Stimulated activated CD4-positive, alpha-beta T cell treated with anti-CD3 and anti-CD28 coated beads, TNF-alpha, amount 100 ng/mL, for 1 hour (primary cell): ENCODE measurements at places on chromosomes 1 and 21.

DNA sequence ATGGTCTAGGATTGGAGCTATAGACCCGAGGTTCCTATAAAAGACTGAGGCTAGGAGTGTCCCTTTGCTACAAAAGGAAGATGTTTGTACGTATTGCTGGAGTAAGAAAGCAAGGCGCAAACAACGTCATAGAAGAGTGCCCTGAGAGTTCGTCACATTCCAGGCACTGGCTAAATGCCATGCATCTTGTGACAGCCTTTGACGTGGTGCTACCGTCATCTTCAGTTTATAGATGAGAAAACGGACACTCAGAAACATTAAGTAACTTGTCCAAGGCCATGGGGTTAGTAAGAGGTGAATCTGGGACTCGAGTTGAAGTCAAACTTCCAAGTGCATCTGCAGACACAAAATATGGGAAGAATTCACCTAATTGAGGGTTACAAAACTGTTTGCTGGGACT lies 104.2 kb upstream of the SLC45A1 start:
- DNase-seq: no peak

- no peak for DNase-seq
Measured at GRCh38 chr1:181180407-181181031, 92.0 kb downstream of the IER5 start.

DNA sequence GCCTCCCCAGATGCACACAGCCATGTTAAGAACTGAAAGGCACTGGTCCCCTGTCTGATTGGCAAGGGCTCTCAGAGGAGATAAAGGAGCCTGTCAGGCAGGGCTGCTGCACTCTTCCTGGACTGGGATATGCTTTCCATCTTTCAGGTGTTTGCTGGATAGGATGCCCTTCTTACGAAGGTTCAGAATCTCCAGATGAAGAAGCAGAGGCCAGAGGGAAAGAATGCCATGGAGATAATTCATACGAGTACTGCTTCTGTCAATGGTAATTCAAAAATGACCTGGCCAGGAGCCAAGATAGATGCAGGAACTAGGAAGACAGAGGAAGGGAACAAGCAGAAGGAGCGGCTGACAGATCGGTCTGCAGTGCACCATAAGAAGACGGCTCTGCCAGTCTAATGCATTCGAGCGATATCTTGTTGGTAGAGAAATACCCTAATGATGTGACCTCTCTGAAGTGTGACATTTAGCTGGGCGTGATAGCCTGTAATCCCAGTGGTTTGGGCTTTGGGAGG lies 16.6 kb upstream of the ATP2B4 start:
- DNase-seq: no peak

DNA sequence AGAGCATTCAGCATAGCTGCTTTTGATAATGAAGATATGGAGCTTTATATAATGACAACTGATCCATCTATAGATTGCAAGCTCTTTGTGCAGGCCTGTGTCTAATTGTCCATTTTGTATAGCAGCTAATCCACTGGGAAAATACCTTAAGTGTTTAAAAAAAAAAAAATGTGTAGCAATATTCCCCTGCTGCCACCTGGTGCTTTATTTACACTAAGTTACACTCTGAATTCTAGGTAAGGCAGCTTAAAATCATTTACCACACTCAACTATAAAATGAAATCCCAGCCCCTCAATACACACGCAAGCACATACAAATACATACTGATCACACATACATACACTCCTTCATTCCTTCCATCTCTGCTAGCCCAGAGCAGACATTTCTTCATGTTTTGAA lies 49.1 kb upstream of the BCL9 start:
- no peak for DNase-seq

- no peak for DNase-seq
Measured at GRCh38 chr1:214029796-214030195, 42.0 kb downstream of the PROX1 start.

DNA sequence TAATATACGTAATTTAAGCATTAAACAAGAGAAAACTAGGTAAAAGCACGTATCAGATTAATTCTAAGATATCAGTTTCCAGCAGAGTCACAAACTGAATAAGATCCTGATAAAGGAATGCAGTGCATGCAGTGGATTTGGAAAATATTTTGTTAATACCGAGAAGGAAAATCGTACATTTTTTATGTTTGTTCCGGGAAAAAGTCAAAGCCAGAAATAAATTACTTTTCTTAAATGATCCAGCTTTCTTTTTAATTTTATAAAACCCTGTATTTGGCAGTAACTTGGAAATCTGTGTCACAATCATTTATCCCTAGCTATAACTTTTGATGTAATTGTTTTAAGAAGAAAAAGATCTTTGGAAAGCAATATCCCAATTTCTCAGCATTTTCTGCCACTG lies 955 bp downstream of the PALMD start:
- no peak for DNase-seq

DNA sequence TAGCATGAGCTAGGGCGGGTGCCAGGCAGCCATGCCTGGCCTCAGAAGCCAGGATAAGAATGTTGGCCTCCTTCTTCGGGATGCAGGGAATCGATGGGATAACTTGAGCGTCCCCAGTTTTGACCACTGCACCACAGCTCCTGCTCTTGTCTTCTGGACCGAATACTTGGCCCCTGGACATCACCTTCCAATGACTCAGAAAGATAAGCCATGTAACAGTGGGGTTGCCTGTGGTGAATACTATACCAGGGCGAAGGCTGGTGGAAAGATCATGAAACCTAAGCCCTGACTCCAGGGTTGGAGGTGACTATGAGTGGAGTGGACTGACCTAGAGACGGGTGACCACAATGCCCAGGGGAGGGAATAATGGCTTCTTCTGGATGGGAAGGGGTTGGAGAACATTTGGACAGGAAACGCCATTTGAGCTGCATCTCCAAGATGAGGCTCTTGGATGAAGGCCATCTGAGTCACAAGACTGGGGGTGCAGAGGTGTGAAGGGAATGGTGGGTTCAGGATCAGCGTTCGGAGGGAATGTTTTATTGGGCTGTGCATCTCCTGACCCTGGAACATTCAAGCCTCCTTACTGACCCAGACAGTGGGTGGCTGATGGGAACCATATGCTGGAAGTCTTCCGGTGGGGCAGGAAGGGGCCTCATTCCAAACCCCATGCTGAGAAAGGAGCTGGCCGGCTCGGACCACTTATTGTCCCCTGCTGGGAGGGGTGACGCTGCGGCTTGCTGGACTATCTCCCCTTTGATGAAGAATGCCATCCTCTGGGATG lies 18.5 kb upstream of the KCNE2 start:
- no peak for DNase-seq

DNA sequence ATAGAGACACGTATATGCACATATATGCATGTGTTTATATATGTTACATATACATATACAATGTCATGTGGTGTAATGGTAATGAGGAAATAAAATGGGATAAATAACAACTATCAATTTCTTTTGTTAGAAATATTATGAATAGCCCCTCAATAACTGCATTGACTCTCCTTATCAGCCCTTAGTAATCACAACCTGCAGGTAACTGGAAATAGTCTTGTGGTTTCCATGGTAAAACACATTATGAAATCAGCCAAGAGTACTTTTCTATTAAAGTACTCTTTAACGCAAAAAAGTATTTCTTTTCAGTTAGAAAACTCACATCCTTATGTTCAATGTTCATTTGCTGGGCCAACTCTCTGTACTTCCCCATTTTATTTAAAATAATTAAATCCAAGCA lies 105.8 kb downstream of the KCNT2 start:
- DNase-seq: no peak

GRCh38 chr1:157249739-157250138 lies 111.5 kb upstream of the ETV3 start:
- DNase-seq: no peak

DNA sequence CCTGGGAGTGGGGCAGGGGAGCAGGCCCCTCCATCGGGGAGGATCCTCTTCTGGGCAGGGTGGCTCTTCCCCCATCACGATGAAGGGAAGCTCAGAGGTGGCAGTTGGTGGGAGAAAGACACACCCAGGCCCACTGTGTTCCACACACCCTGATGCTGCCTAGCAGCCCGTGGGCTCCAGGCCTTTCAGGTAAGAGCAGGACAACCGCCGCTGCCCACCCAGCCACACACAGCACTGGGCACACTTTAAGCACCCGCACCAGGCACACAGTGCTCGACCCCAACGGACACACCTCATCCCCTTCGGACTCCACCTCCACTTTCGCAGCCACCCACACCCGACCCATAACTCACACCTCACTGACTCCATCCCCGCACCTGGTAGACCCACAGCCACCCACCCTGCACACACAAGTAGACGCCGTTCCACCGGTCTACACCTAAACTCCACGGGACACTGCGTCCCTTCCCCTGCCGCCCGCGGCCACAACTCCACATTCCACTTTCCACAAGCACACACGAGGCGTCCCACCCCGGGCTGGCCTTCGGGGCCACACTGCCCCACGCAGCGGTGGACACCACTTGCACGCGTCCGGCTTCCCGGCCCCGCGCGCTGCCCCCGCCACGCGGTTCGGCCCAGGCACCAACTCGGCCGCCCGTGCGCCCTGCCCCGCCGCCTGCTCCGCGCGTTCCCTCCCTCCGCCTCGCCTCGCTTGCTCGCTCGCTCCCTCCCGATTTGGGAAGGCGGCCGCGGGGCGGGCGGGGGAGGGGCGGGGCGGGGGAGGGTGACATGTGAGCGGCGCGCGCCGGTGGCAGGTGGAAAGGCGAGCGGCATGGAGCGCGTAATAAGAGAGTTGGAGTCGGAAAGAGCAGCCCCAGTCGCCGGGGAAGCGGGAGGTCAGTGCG lies at the start of gene KCNQ4:
Gene KCNQ4, plus strand, starts transcription at position 787 of the 905 bp plus-strand sequence. CDS start 307 bp downstream, outside the sequence.
- DNase-seq: no peak

- no peak for DNase-seq
Measured at GRCh38 chr21:32184065-32184464, 94.8 kb downstream of the MIS18A start.

DNA sequence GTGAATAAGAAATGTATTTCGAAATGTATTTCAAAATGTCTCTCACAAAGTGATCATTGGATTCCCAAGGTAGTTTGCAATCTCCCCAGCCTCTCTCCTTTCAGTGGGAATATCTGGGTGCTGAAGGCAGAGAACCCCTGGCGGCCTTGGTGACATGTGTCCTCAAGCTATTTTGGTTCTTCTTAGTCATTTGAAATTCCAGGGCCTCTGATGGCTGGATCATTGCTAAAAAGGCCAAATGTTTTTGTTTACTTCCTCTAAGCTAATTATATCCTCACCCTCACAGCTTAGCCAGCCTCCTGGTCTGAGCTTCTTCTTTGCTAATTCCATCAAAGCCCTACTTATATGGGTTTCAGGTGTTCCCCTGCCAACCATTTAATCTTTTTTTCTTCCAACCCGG lies 71.2 kb downstream of the LRRC40 start:
- no peak for DNase-seq

- no peak for DNase-seq
Measured at GRCh38 chr1:26583646-26584485, 54.3 kb downstream of the RPS6KA1 start.

DNA sequence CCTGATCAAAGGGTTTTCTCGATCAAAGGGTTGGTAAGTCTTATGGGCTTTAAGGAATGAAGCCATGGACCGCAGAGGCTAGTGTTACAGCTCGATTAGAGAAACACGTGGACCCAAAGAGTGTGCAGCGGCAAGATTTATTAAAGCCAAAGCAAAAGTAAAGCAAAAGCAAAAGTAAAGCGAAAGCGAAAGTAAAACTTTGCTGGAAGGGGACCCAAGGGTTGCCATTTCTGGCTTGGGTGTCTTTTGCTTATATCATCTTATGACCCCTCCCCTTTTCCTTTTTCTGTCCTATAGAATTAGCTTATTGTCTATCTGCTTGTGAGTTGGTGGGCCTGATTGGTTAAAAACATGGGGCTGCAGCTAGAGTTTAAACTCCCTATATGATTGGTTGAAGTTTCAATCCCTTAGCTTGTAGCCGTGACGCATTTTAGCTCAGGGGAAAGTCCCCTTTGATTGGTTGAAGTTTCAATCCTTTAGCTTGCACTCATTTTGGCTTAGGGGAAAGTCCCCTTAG lies 957.0 kb downstream of the AMY1C start:
- DNase-seq: no peak

- DNase-seq: no peak
Measured at GRCh38 chr1:243974451-243975292, 76.4 kb upstream of the ZBTB18 start.

- no peak for DNase-seq
Measured at GRCh38 chr1:76868154-76868882, 1.0 kb downstream of the ST6GALNAC5 start.

DNA sequence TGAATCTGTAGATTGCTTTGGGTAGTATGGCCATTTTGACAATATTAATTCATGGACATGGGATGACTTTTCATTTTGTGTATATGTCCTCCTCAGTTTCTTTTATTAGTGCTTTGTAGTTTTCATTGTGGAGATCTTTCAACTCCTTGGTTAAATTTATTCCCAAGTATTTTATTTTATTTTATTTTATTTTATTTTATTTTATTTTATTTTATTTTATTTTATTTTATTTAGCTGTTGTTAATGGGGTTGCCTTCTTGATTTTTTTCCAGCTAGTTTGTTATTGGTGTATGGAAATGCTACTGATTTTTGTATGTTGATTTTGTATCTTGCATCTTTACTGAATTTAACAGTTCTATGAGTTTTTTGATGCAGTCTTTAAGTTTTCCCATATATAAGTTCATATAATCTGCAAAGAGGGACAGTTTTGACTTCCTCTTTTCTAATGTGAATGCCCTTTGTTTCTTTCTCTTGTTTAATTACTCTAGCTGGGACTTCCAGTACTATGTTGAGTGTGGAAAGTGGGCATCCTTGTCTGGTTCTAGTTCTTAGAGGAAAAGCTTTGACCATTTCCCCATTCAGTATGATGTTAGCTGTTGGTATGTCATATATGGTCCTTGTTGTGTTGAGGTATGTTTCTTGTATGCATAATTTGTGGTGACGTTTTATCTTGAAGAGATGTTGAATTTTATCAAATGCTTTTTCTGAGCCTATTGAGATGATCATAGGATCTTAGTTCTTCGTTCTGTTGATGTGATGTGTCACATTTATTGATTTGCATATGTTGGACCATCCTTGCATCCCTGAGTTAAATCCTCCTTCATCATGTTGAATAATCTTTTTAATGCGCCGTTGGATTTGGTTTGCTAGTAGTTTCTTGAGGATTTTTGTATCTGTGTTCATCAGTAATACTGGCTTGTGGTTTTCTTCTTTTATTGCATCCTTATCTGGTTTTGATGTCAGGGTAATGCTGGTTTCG lies 14.3 kb downstream of the CEPT1 start:
- DNase-seq: no peak

GRCh38 chr1:115088115-115088778 lies 1.1 kb downstream of the TSPAN2 start:
- no peak for DNase-seq
